ENCODE measurements at places on chromosomes 7 and 10.

DNA sequence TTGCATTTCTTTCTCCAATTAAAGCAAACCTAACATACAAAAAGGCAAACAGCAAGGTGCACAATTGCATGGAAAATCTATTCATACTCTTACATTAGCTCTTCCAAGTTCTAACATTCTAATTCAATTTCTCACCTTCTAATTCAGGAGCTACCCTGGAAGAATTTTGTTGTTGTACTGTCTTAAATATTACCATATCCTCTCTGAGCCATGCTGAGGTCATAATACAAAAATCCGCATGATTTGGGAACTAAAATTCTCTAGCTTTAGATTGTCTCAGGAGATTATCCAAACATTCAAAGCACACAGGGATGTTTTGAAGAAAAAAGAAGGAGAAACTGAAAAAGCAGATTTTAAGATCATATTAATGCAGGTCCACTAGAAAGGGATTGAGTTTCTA lies 229.9 kb downstream of the KIAA1217 start:
- DNase-seq: no peak

DNA sequence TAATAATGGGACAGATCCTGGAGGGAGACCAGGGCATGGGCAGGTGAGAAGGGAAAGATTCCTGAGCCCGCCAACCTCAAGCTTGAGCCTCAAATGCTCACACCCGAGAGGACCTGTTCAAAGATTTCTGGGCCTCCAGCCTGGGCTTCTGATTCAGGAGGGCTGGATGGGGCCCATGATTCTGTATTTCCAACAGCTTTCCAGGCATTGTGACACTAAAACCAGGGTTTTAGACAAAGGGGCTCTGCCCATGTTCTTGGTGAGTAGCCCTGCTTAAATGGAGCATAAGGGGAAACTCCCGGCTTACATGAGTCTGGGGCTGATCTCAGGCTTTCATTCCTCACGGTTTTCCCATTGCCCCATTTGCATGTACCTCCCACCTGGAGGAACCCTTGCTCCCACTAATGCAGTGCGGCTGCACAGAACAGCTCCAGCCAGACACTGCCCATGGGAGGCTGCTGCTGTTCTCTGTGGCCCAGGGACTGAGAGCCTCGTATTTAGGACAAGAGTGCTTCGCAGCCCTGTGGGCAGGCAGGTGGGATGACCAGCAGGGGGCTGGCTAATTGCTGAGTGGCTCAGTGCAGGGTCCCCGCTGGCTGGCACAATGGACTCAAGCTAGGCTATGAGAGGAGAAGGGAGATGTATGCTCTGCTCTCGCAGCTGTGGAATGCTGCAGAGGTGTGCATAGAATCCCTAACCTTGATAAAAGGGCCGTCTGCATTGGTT lies 135.3 kb upstream of the COBL start:
- no peak for DNase-seq

DNA sequence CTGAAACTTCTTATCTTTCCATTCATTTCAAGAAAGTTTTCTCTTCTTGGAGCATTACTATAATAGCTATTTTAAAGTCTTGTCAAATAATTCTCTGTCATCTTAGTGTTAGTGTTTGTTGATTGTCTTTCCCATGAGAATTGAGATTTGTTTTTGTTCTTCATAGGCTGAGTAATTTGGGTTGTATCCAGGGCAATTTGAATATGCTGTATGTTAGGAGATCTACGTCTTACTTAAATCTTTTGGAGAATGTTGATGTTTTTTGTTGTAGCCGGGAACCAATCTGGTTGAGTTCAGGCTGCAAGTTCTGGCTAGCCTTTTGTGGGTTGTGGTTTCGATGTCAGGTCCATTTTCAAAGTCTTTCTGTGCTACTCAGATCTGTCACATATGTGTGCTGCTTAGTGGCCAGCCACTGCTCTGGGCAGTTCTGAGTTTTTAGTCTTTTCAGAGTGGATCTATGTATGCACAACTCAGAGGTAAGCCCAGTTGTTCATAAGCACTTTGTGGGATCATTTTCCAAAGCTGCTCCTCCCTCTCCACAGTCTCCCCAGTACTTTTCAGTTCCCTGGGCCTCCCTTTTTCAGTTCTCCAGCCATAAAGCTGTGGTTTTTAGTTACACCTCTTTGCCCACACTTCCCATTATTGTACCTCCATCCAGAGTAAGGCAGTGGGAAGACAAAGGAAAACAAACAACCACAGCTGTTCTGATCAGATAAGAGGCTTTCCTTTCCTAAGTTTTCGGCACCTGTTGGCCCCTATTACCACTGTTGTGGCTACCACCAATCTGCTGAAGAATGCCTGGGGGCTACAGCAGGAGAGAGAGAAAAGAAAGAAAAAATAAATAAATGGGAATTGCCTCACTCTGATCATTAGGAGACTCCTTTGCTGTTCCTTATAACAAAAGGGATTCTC lies 4.7 kb upstream of the CCNJ start:
- DNase-seq: no peak

- DNase-seq: no peak
Observed at GRCh38 chr7:26853788-26854393, 10.5 kb downstream of the SKAP2 start.

DNA sequence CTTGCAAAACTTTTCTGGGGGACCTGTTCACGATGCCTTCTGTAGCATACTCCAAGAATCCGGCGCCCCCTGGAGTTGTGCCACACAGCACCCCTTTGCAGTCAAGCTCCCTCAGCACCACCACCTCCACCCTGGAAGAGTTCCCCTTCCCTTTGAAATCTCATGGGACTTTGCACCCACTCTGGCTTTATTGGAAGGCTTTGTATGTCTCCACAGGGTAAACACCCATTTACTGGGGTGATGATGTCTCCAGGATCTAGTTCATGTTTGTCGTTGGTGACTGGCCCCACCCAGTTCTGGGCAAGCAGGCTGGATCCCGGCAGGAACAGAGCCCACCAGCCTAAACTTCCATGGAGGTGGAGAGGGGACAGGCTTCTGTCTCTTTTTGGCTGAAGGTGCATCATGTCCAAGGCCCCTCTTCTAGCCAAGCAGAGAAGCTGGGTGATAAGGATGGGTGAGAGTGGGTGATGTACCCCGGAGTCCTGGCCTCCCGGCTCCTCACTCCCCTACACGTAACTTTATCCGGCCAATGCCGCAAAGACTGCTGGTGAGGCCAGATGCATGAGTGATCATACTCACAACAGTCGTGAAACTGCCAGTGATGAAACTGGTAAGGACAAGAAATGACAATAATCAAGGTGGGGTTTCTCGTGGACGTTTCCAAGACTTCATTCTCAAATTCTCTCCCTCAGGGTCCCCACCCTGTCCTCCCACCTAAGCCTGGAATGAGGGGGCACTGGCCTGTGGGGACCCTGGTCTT lies 695 bp upstream of the CLDN4 start:
- DNase-seq: no peak

DNA sequence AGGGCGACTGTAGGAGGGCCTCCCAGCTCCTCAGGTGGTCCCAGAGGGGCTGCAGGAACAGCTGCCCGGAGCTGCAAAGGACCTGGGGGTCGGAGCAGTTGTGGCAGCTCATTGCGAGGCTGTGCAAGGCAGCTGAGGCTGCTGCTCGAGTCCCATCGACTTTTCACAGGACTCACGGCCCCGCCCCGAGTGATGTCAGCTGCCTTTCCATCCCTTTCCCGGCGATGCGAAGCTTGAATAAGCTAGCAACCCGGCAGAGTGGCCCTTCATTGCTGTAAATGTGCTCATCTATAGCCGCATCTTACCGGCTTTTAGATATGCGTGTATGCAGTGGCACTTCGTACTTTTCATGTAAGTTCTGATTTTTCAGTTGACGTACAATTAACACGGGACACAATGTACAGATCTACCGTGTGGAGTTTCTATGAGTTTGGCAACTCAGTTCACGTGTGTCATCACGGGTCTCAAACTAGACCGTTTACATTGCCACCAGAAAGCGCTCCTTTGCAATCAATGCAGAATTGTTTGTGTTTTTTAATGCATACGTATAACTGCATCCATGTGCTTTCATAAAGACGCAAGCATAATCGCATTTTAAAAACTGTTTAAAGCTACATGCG lies at the start of gene CH25H:
Gene CH25H (minus strand): TSS at position 137 of the 620 bp plus-strand sequence. CDS start 25 bp downstream, at position 112.
- no peak for DNase-seq

- no peak for DNase-seq
Observed at GRCh38 chr7:47226696-47227095, 355.2 kb downstream of the TNS3 start.

GRCh38 chr7:43467846-43468245 lies 115.1 kb upstream of the STK17A start:
- DNase-seq: no peak

DNA sequence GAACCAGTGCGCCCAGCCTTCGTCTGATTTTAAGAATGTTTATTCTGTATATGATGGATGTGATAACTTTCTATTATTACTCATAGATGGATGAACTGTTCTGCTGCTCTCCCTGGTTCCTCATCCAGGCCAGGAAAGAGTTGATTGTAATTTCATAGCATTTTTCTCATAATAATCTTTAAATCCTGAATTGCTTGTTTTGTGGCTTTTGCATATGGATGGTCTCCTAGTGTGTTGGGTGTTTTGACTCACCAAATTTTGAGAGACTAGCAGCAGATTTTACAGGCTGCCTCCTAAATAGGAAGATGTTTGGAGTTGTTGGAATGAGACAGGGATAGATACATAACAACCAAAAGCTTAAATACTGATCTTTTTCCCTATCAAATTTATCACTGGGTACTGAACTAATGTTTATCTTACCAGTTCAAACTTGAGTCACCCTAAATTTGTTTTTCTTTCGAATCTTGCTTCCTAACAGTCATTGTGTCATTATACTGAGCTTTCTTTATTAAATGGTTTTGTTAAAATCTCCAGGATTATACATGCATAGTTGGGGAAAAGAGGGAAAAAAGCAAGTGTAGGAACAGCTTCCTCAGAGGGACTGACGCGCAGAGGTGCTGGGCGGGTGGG lies 106.0 kb upstream of the GATA3 start:
- DNase-seq: no peak

GRCh38 chr10:128316925-128317324 lies 190.7 kb upstream of the MKI67 start:
- DNase-seq: no peak

GRCh38 chr7:23394488-23395171 lies 75.7 kb downstream of the IGF2BP3 start:
- no peak for DNase-seq

GRCh38 chr10:18619016-18619415 lies 32.4 kb downstream of the NSUN6 start:
- no peak for DNase-seq

- DNase-seq: no peak
Observed at GRCh38 chr7:119572541-119572940, 700.4 kb upstream of the KCND2 start.

GRCh38 chr7:140673774-140674155 lies 1.0 kb downstream of the ADCK2 start:
- no peak for DNase-seq

GRCh38 chr7:126079151-126079550 lies 1149.5 kb upstream of the POT1 start:
- no peak for DNase-seq

- no peak for DNase-seq
Observed at GRCh38 chr10:4688168-4688567, 137.8 kb upstream of the AKR1E2 start.

GRCh38 chr7:1725766-1726630 lies 55.9 kb downstream of the ELFN1 start:
- DNase-seq: no peak

GRCh38 chr10:102147561-102147960 lies 4.6 kb upstream of the NOLC1 start:
- DNase-seq: no peak

- no peak for DNase-seq
Observed at GRCh38 chr7:127828843-127829500, 177.0 kb downstream of the SND1 start.

Measured in stimulated activated CD4-positive, alpha-beta T cell treated with anti-CD3 and anti-CD28 coated beads, Interleukin-15, amount 100 ng/mL, for 48 hours (primary cell).